ENCODE measurements at places on chromosomes 11 and 22.

DNA sequence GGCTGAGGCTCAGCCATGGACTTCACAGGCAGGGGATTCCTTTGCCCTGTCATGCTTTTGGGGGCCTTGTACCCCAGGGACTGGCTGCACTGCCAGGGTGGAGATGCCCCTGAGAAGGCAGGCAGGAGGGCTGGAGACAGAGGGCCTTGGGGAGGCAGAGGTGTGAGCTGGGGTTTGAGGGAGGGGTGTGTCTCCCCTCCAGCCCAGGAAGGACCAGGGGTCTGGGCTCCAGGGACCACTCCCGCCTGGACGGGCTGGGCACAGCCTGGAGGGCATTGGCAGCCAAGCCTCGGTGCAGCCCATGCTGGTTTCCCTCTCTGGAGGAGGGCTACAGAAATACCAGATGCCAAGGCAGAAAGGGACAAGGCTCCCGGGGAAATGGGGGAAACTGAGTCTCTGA is 19.5 kb downstream of the OTUB1 start:
- no peak for DNase-seq

GRCh38 chr11:31558001-31558400 is 48.4 kb downstream of the ELP4 start:
- no peak for DNase-seq

- no peak for DNase-seq
Measured at GRCh38 chr22:30390974-30391691, 3.9 kb upstream of the RNF215 start.

- no peak for DNase-seq
Measured at GRCh38 chr11:17021511-17021910, 7.3 kb upstream of the PLEKHA7 start.

GRCh38 chr22:37749831-37750595 is 53.2 kb downstream of the TRIOBP start:
- DNase-seq, result no peak

- DNase-seq, result peak; percentile 45
Measured at GRCh38 chr22:21865041-21865440, 2.4 kb downstream of the MAPK1 start.

DNA sequence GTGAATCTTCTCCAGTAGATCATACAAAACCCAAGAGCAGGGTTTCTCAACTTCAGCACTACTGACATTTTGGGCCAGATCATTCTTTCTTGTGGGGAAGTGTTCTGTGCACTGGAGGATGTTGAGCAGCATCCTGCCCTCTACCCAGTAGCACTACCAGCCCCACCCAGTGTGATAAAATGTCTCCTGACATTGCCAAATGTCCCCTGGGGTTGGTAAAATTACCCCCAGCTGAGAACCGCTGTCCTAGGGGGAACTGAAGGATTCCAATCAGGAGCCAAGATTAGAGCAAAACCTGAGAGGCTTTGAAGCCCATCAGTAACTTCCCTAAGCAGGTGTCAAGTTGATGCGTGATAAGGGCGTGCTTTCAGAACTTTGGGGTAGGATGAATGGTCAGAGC is 61.4 kb upstream of the YWHAH start:
- DNase-seq, result no peak

DNA sequence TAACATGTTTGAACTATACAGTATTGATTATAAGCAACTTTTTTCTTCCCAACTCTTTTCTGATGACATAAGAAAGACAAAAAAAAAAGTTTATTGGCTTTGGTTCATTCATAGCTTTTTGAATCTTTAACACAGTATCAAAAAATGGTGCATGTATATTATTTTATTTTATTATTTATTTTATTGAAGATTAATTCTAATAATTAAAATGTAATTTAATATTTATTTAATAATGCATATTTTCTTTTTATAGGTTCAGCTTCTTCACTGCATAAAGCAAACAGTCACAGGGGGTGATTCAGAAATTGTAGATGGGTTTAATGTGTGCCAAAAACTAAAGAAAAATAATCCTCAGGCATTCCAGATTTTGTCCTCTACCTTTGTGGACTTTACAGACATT is 78.8 kb downstream of the BBOX1 start:
- no peak for DNase-seq

DNA sequence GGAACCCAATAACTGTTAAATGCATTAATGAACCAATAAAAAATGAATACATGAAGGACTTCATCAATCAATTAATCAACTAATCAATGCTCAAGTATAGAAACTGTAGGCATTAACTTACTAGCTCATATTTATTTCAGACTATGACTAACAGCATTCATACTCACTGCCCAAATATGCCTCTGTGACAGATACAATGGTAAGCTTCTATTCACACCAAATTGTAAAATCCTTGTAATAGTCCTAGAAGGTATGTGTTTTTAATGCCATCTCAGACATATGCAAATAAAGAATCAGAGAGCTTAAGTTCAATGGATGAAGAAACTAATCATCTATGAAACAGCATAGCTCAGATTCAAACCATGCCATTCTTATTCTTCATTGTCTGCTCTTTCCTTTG is 1253.6 kb upstream of the TENM4 start:
- no peak for DNase-seq
